Stimulated activated CD4-positive, alpha-beta T cell treated with anti-CD3 and anti-CD28 coated beads, Interleukin-1b, Interleukin-23, amount 100 ng/mL, for 1 hour (primary cell): ENCODE measurements at places on chromosomes 5 and 9.

DNA sequence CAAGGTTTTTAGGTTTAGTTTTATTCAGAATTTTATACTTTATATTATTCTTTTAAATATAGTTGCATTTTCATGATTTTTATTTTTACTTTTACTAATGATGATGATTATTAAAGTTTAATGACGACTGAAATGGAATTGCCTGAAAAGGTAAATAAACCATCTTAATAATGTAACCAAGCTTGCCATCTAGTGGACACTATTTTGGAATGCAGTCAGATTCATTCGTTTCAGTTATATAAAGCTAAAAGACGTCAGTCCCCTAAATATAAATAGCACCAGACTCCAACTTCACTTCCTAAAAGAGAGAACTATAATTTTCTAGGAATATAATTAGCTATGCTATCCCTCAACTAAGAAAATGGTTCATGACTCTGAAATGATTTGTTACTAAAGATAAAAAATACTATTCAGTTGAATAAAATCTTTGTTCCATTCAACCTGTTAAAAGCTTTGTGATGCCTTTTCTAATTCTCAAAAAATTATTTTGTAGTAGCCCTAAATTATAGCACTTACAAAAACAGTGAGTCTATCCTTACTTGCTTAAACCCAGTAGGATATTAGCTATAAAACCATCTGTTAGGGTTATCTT, 19.9 kb downstream of the ABITRAM start:
- no peak for DNase-seq

DNA sequence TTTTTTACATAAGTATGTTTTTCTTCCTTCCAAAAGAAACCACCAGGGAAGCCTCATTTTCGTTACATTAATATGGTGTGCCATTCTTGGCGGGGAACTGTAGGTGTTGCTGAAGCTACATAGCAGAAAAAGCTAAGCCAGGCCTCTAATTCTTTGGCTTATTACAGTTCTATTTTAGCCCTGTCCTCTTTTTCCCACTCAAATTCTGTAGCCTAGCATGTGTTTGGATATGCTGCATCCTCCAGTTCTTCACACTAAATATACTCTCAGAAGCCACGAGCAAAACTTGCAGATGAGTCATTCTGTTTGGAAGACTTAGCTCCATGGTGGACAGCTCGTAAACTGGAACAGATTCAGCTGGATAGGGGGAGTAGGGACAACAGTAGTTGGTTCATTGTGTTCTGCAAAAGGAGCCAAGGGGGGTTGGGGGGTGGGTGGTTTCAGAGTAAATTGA, 369.4 kb downstream of the TMEM161B start:
- no peak for DNase-seq

DNA sequence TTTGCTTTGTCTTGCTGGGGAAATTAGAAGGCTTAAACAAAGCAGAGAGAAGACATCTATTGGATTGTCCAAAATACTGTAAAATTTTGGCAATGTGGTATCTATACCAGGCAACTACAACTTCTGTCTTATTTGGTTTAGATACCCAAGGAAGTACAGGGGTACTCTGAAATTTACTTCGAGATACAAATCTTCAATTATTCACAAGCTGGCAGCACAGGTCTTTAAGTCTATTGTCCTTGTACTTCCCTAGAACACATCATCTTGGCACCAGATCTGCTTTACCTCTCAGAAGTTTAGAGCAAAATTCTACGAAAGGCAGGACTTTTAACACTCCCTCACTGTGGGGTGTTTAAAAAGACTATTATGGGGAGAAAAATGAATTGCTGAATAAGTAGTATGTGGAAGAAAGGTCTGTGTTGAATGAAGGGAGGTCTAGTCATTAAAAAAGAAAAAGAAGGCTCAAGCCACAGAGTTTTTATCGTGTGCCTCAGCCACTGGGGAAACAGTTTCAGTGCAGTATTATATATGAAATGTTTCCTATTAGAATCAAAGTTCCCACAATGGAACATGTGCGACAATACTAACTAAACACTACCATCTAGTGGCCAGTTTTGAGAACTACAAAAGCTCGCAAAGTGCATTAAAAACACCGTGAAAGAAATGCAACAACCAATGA, 93.7 kb downstream of the PDE4D start:
- DNase-seq, result no peak

GRCh38 chr5:98877600-98877999, 51.2 kb downstream of the CHD1 start:
- no peak for DNase-seq

DNA sequence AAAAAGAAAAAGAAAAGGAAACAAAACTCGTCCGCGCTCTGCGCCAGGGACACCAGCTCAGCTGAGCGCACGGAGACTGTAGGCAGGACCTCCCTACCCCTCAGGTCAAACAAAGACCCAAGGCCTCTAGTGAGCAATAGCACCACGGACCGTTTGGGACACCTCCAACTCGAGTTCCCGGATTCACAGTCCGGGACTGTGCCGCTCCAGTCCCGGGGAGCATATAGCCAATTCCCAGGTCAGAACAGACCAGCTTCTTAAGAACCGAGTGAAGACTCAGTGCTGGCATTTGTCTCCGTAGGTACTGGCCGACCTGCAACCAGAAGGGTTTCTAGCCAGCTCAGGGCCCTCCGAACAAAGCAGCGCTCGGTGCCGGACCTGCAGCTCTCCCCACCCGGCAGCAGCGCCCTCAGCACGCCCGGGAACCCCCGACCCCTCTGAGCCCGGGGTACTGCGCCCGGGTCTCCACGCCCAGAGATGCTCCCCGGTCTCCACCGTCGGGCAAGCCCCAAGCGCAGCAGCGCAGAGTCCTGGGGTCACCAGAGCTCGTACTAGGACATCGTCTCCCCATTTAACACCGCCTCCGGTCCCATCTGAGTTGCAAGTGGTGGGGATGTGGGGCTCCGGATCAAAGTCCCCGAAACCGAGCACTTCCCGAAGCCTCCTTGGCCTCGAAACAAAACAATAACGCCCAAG, 591 bp downstream of the ABCA1 start:
- DNase-seq, result no peak

DNA sequence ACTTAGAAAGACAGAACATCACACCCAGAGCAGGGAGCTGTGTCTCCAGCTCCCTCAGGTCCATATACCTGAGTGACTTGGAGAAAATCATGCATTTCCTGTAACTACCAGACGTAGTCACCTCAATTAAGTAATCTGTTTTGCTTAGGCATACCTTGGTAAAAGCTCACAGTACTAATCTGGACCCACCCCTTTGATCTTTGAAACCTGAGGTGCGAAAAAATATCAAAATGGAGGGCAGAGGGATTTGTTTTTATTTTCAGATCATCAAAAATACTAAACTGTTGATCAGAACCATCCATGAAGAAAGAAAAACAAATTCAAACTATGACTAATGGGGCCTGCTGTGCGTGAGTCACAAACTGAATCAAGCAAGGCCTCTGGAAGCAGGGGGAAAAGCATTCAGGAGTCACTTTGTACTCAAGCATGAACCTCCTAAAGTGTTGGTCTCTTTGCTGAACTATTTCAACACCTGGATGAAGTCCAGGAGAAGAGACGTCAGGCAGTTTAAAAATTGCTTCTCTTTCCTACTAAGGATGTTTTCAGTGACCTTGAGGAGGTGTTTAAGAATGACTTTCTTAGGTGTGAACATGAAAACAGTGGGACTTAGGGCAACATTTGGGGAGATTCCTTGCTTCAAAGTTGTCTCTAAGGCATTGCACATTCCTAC, 76.3 kb downstream of the MUSK start:
- no peak for DNase-seq

DNA sequence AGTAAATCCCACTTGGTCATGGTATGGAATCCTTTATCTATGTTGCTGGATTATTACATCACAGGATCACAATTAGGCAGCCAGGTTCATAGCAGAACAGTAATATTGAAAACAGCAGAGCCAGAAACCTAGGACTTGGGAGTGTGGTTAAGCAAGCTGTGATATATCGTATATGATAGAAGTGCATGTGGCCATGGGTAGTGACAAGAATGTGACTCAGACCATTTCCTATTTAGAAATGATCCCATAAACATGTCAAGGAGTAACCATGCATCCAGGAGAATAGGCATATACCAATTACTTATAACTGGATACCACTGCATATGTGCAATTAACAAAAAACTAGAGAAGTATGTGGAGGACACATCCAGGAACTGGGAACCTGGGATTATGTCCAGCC, 31.2 kb downstream of the AMBP start:
- no peak for DNase-seq

- no peak for DNase-seq
Measured at GRCh38 chr5:178160176-178160575, 6.5 kb upstream of the NHP2 start.

DNA sequence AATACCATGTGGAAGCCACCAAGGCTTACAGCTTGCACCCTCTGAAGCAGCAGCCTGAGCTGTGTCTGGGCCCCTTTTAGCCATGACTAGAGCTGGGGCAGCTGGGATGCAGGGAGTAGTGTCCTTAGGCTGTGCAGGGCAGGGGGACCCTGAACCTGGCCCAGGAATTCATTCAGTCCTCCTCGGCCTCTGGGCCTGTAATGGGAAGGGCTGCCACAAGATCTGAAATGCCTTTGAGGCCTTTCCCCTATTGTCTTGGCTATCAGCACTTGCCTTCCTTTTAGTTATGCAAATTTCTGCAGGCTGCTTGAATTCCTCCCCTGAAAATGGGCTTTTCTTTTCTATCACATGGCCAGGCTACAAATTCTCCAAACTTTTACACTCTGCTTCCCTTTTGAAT, 9.0 kb downstream of the GPR150 start:
- DNase-seq, result no peak

- no peak for DNase-seq
Measured at GRCh38 chr5:118325931-118326330, 662.4 kb downstream of the DTWD2 start.

DNA sequence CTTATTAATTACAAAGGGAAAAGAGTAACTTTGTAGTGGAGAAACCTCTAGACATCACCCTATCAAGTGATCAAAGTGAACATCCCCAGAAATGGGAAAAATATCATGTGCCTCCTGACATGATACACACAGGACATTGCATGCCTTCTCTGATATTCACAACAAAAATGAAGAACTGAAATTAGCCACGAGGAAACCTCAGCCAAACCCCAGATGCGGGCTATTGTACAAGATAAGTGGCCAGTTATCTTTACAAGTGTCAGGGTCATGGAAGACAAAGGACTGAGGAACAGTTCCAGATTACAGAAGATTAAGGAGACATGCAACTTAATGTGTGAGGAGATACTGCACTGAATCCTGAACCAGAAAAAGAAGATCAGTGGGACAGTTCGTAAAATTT, 23.8 kb upstream of the NPM1 start:
- no peak for DNase-seq

DNA sequence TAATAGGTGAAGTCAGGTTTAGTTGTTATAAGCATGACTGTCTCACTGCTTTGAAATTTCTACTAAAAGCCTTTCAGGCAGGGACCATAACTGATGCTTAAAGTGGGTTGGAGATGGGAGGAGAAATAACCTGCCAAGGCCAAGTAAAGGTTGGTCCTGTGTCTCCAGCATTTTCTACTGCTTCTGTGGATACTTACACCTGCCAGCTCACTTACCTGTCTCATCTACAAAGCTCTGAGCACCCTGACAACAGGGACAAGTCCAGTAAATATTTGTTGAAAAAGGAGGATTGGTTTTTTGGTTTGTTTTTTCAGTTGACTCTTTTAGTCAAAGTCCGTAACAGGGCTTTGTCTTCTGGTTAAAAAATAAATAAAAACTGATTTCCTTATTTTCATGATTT, 38.6 kb downstream of the GRAMD2B start:
- DNase-seq, result no peak

DNA sequence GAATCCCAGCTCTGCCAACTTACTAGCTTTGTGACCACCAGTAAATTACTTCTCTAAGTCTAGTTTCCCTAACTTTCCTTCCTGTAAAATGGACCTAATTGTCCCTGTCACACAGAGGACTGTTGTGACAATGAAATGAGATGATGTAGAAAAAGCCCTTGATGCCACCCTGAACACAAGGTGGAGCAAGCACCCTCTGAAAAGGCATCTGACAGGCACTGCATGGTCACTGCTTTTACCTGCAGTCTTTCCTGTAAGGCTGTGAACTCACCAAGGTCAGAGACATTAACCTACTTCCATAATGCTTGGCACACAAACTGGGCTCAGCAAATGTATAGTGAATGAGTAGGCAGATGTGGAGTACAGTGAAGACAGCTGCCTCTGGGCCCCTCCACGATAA, 6.1 kb downstream of the SLC31A2 start:
- no peak for DNase-seq

- DNase-seq, result no peak
Measured at GRCh38 chr5:178223828-178224335, 8.7 kb downstream of the PHYKPL start.

DNA sequence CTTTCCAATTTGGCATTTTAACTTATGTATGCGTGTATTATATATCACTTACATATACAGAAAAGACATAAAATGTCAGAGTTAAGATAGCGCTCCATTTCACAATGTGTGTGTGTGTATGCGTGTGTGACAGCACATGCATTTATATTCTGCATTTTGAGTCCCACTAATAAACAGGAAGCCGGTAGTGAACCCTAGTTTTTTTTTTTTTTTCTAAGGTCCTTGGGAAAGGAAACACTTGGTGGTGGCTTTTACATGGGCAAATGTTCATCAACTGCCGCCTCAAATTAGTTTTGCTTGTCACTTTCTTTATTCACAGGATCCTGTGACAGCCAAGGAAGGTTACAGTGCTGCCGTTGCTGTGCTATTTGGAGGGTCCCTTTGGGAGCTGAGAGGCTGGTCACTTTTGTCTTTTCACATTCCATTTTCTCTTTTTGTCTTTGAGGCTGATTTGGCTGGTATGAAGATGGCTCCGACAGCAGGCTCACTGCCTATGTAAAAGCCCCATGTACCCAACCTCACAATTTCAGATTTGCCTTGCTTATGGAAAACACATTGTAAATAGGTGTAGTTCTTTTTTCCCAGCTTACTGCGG, 298.9 kb downstream of the CSNK1G3 start:
- no peak for DNase-seq

DNA sequence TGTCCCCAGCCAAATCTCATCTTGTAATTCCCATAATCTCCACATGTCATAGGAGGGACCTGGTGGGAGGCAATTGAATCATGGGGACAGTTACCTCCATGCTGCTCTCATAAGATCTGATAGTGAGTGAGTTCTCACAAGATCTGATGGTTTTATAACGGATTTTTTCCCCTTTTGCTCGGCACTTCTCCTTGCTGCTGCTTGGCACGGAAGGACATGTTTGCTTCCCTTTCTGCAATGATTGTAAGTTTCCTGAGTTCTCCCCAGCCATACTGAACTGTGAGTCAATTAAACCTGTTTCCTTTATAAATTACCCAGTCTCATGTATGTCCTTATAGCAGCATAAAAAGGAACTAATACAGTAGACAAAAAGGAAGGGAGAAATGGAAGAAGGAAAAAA, 76.7 kb upstream of the CCNG1 start:
- no peak for DNase-seq

- DNase-seq, result no peak
Measured at GRCh38 chr5:88860501-88860900, 22.5 kb downstream of the MEF2C start.
